MM.1S (cell line): ENCODE measurements at places on chromosomes 4 and X.

- DNase-seq, result no peak
Measured at GRCh38 chr4:112894951-112895350, 154.5 kb upstream of the ANK2 start.

DNA sequence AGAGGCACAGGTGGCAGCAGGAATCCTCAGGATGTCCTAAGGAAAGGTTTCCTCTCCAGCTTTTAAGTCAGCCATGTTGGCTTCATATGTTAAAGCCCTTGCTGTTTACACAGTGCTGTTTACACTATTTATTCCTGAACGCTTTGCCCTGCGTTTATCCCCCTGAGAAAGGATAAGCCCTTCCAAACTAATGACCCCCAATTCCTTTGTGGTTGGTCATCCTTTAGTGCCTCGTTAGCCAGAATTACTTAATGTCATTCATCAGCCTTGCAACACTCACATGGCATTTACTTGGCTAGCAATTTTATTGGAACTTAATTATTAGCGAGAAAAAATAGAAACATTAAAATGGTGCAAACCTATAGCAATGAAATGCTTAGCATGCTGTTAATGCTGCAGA is 23.8 kb downstream of the VCX2 start:
- DNase-seq, result no peak

DNA sequence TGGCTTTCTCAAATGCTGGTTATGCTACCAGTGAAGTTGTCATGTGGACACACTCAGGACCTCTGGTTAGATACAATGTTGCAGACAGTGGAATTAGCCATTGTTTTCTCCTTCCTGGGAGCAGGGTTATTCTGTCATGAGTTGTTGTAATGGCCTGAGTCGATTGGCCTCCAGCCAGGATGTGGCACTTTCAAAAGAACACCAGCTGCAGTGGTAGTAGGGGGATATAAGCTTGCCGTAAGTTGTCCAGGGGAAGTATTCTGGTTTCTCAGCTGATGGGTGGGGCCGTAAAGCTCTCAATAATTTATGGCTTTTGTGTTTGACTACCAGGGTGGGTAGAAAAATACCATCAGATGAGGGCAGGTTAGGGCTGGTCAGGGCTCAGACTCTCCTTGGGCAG is 697.5 kb upstream of the GNPDA2 start:
- DNase-seq, result no peak

DNA sequence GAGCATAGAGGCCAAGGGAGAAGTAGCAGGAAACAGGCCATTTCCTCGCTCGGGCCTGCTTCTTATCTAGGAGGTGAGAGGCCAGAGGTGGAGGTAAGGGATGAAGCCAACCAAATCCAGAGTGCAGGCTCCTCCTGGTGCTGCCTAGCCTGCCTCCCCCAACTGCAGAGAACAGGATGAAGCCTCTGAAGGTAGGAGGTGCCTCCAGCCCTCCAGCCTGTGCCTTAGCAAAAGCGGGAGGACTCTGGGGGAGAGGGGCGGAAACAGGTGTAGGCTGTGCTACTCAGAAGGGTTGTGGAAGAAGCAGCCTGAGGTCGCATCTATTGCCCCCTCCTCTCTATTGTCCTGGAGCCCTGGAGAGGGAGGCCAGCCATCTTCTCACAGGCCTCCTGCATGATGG is 2.9 kb upstream of the MTM1 start:
- DNase-seq, result no peak

GRCh38 chrX:135112096-135112729 is 8.1 kb downstream of the ETDB start:
- DNase-seq, result peak; percentile 52

DNA sequence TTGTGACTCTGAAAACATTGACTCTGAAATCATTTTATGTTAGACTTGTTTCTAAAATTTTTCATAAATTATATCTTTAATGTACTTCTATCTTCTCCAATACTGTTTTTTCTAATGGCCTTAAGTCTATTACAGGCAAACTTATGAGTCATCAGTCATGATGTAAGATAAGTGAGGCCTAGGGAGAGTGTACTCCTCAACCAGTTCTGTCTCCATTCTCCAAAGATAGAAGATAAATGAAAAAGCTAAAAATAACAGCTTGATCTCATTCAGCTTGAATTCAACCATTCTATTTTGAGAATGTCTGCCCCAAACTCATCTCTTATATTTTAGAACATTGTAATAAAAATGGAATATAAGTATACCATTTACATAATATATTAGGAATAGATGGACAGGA is 34.5 kb downstream of the STBD1 start:
- DNase-seq, result no peak

DNA sequence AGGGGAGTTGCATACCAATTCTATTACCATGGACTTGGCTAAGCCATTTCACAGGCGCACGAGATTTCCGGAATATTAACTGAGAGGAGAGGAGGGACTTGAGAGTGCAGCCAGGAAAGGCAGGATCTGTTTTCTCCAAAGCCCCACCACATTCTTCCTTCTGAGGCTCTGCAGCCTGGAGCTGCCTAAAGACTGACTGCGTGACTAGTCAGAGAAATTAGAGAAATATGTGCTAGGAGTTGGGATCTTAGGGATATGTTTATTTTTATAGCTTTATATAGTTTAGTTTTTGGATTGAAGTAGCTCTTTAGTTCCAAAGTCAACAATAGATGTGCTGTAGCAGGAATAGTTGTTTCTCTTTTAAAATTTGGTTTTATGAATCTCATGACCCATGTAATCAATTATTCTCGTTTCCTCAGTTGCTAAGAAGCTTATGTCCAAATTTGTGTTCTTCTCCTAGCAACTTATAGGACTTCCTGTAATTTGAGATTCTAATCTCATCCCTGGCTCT is 300.1 kb upstream of the DDX53 start:
- no peak for DNase-seq

DNA sequence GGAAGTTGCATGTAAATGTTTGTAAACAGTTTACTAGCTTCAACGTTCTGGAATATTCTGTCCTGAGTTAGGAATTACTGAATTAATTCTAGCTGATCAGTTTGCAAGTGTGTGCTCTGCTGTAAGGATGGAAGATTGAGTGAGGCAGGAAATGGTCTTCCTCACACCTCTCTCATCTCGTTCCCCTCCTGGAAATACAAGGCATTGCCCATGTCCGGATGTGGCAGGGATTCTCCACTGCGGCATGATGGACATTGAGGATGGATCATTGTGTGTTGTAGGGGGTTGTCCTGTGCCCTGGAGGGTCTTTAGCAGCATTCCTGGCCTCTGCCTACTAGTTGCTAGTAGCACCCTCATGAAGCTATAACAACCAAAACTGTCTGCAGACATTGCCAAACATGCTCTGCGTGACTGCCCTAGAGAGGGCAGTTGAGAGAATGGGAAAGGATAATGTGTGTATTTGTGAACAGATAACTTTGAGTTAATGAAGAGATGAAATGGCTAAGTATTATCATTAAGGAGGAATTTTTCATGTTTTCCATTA is 12.6 kb downstream of the CA5B start:
- no peak for DNase-seq

DNA sequence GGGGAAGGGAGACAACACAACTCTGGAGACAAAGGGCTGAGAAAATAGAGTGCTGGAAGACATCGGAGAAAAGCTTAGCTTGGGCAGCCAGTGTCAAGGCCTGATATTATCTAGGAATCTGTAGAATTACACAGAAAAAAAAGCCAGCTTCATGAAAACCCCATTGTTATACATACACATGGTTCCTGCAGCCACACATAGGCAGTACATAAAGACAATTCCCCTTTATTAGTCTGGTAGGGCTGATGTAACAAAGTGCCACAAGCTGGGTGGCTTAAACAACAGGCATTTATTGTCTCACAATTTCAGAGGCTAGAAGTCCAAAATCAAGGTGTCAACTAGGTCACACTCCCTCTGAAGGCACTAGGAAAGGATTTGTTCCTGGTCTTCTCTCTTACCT is 503.5 kb downstream of the MID1IP1 start:
- no peak for DNase-seq

GRCh38 chrX:30822068-30822681 is 66.9 kb downstream of the TAB3 start:
- peak; percentile 36 for DNase-seq

GRCh38 chr4:166314902-166315301 is 441.9 kb downstream of the TLL1 start:
- DNase-seq, result no peak

DNA sequence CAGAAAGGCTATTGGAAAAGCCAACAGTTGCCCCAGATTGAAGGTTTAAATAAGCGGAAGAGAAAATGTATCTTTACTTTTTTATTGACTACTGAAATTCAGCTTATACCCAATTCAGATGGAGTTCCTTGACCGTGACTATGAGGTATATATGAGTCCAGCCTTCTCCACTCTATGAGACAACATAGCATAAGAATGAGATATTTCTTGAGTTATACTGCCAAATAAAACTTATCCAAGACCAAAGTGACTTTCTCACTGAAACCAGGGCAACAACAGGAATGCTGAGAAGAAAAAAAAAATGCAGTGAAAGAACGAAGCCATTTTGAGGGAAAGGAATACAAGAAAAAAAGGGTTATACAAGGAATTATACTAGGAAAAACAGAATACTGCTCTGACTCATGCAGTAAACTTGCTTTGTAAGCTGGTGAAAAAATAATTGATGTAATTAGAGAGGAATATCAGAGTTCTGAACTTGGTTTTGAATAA is 16.3 kb upstream of the PDK3 start:
- no peak for DNase-seq

DNA sequence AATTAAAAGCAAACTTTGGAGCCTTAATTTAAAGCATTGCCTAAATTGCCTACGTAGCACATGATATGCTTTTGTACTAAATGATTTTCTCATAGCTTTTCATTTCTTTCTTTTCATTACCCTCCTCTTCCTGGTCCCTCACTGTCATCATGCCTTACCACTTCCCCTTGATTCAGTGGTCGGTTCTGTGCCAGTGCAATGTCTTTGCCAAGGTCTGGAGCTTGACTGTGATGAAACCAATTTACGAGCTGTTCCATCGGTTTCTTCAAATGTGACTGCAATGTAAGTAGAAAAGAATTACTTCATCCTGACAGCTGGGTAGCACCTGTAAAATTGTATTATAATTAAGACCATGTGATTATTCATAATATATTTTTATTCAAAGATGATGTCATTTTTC is 72.5 kb downstream of the C4orf46 start:
- DNase-seq, result no peak

- no peak for DNase-seq
Measured at GRCh38 chr4:103144926-103145325, 45.3 kb upstream of the BDH2 start.

DNA sequence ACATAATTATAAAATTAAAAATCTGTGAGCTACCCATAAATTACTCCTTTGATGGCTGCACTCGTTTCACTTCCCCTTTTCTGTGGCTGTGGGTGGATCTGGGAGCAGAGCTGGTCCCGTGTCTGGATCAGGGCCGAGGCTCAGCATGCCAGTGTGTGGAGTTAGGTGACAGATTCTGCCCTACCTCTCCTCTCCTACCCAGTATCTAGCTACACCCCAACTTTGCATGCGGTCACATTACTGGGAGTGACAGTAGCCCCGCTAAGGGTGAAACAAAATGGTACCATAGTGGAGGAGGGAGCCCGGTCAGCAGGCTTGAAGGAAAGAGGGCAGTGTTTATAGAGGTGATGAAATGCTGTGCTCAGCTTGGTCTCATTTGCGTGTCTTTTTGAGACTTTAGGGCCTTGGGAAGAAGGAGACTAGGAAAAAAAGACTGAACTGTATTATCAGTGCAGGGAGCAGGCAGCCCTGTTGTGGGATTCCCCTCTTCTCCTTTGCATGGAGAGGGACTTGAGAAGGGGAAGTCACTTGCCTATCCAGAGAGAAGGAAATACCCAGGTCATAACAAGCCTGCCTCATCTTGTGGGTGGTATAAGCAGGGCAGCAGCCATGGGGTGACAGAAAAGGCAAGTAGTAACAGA is 48.4 kb downstream of the ARHGAP10 start:
- peak; percentile 48 for DNase-seq

DNA sequence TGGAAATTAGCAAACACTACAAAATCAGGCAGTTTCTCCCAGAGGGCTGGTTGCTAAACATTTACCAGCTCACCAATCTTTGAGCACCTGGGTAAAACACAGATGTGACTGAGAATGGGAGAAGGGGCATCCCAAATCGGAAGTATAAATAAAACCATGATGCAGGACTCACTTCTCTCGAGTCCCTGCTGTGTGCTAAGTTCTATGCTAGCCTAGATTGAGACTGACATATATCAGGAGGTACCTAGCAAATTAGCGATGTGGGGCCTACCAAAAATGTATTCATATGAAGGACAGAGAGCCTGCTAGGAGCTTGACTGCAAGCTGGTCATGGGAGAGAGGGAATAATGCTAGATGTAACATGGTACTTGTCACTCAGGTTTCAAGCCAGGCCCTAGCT is 171.9 kb upstream of the PGRMC2 start:
- DNase-seq, result no peak

GRCh38 chr4:72569719-72570235 is 756 bp upstream of the ADAMTS3 start:
- DNase-seq, result no peak

- no peak for DNase-seq
Measured at GRCh38 chr4:73193155-73193554, 65.4 kb downstream of the ANKRD17 start.

GRCh38 chr4:165986956-165987698 is 114.1 kb downstream of the TLL1 start:
- DNase-seq, result peak; percentile 16

DNA sequence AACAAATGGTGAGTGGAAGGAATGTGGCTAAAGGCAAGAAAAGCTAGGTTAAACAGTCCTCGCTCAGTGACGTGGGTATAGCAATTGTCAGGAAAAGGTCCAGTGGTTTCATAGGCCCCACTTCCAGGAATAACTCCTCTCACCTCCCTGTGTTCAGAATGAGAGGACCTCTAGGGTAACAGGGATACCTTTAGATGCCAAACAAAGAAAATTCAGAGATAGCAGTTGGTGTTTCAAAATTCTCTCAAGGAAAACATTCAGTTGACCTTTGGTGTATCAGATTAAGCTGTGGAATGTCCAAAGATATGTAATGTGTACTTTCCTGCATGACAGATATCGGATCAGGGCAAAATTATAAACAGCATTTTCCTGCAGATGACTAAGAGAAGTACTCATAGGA is 155.9 kb downstream of the ARHGAP6 start:
- no peak for DNase-seq

DNA sequence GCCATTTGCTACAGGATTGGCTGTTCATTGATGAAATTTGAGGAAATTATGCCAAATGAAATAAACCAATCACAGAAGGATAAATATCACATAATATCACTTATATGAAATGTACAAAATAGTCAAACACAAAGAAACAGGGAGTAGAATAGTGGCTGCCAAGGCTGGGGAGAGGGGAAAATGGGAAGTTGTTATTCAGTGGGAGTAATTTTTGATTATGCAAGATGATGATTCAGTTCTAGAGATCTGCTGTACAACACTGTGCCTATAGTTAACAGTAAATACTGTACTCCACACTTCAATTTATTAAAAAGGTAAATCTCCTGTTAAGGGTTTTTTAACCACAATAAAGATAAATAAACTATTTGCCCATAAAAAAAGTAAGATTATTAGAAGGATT is 101.1 kb downstream of the TMA16 start:
- no peak for DNase-seq

DNA sequence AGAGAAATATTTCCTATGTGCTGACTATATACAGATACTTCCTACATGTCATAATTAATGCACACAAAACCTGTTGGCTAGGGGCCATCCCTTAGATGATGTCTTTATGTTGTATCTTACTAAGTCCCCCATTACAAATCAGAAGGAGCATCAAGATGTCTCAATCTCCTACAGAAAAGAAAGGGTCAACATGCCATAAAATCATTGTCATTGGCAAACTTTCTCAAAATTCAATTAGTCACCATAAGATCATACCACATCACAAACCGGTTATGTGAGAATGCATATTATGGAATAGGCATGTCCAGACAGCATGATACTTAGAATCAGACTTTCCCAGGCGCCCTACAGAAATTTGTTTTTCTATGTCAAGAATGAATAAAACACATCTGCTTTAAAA is 175.2 kb upstream of the TET2 start:
- no peak for DNase-seq
